CMK (cell line): ENCODE measurements at places on chromosomes 2 and 18.

DNA sequence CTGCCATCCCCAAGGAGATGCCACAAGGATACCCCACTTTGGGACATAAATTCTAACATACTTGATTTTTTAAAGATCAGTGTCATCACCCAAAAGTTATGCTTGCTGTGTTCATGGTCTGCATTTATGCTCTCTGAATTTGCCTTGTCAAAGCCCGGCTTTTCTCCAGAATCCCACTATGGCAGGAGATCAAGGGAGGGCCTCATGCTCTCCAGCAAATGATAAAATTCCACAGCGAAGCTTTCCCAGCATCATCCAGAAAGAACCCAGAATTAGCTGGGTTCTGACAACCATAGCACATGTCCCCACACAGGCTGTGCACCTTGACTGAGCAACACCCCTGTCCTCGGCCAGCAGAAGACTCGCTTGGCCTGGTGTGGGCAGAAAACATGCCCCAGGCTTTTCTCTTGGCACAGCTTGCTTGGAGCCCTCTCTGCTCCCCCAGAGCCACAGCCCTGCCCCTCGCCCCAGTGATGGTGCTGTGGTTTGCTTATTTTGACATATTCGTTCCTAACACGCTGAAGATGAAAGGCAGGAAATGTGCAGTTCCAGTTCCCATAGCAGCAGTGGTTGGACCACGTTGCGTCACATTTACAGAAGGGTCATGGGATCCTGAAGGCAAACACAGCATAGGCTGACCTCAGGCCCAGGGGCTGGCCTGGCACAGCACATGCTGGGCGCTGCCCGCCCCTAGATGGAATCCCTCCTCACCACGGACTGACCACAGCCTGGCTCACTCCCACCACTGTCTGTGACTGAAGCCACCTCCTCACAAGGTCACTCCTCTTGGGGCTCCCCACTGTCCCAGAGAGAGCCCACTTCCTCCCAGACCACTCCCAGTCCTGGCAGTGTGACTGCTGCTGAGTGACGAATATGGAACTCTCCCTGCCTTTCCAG is 14.1 kb upstream of the CHRNA1 start:
- peak; percentile 39 for DNase-seq

GRCh38 chr18:8952769-8953760 is 149.4 kb upstream of the NDUFV2 start:
- no peak for DNase-seq

- no peak for DNase-seq
These were observed 52.0 kb downstream of the PXDN start for GRCh38 chr2:1692342-1692741.

GRCh38 chr2:221629468-221629867 is 57.4 kb upstream of the EPHA4 start:
- no peak for DNase-seq

DNA sequence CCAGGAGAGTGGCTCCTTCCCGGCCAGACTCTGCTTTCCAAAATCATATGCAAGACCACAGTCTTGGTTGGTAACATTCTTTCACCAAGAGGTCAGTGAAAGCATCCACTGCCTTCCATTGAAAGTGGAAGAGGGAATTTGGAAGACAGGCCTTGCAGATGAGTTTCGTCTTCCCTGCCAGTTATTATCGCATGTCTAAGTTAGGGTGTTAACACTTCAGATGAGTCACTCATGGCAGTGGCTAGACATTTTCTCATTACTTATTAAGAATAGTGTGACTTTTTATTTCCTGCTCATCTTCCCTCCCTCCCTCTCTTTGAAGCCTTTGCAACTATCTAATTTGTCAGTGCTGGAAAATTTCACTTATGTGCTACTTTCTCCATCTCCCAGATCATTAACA is 102.9 kb upstream of the EPB41L3 start:
- DNase-seq, result no peak

GRCh38 chr2:218781691-218782527 is at the start of gene CYP27A1:
Gene CYP27A1, plus strand, starts transcription at chr2:218782147. Its CDS starts 36 bp downstream, at chr2:218782183.
- DNase-seq, result no peak

- no peak for DNase-seq
These were observed 59.9 kb downstream of the ABCB11 start for GRCh38 chr2:168971261-168971660.

DNA sequence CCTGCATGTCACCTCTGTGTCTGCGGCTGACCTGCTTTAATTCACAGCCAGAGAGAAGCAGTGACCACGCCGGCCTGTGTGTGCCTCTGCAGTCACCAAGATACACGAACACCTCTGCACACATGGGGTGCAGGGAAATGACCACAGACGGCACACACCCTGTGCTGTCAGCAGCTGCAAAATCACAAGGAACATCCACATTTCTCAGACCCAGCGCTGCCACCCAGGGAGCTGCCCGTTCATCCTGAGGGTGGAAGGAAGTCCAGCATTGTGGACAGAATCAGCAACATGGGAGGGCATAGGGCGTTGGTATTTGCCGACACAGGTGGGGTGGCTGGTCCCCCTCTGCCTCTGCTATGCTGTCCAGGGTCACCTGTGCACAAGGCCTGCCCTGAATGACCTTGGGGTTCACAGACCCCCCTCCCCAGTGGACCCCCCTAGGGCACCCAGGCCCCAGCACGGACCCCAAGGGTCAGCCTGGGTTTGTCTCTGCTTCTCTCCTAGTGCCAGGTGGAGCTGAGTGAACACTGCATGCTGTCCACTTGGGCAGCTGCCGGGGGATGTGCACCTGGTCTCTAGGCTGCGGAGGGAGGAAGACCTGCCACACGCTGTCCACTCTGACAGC is 107.4 kb downstream of the PXDN start:
- DNase-seq, result no peak

- no peak for DNase-seq
These were observed 114.1 kb upstream of the NEDD4L start for GRCh38 chr18:57929922-57930321.

DNA sequence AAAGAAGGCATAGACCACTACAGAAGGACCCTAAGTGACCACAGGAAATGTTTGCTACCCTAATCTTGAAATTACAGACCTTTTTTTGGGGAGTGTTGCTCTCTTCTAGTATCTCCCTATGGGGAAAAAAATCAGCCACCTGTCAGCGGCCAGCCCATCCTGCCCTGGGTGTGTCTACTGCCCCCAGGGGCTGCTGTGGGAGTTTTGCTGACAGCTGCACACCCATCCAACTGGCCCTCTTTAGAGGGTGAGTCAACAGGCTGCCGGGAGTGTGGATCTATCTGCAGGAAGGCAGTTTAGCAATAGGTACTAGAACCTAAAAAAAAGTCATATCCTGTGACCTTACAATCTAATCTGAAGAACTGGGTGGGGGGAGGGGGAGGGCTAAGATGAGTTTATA is 796 bp upstream of the DYSF start:
- peak; percentile 57 for DNase-seq

- no peak for DNase-seq
These were observed 929.9 kb upstream of the FANCL start for GRCh38 chr2:59171019-59171418.

- DNase-seq, result no peak
These were observed 60.3 kb upstream of the GPR45 start for GRCh38 chr2:105181282-105181681.

DNA sequence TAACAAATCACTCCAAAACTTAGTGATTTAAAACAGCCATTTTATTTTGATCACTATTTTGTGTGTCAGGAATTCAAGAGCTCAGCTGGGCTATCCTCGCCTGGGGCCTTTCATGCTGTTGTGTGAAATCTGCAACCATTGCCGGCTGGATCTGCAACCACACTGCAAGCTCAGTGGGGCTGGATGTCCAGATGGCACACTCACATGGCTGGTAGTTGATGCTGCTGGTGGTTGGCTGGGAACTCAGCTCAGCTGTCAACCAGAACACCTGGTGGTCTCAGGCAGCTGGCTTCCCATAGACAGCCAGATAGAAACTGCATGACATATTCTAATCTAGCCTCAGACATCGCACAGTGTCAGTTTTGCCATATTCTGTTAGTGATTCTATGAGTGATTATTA is 30.6 kb upstream of the AP1S3 start:
- DNase-seq, result no peak

DNA sequence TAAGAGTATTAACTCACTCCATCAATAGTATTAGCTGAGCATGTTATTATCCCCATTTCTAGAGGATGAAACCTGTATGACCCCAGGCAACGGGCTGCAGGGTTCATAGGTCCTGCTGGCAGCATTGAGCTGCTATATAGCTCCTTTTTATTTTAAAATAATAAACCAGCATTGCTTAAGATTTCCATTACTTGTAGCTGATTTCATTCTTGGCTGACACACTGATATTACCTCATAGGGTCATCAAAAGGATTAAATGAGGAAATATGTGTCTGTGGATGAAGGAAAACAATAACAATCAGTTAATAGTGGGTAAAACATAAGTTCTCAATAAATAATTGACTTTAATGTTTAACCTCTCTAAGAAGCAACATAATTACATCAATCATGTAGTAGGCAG is 48.3 kb upstream of the NRP2 start:
- no peak for DNase-seq

DNA sequence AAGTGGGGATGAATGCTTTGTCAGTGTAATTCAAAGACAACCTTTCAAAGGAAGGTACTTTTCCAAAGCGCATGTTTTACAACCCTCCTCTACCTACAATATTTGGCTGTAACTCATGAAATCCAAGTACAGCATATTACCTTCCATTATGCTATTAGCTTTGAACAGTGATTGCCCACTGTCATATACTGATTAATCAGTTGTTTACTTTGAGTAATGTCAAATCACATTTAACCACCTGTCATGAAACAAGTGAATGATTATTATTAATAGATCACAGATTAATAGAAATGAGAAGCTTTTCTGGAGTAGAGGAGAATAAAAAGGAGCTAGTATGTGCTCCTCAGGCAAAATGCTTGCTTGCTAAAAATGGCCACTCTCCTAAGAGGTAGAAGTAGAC is 150.5 kb upstream of the SMAD7 start:
- no peak for DNase-seq

GRCh38 chr2:11212645-11213044 is 57.4 kb downstream of the SLC66A3 start:
- no peak for DNase-seq

GRCh38 chr18:37668971-37669747 is 103.6 kb upstream of the CELF4 start:
- DNase-seq, result no peak

DNA sequence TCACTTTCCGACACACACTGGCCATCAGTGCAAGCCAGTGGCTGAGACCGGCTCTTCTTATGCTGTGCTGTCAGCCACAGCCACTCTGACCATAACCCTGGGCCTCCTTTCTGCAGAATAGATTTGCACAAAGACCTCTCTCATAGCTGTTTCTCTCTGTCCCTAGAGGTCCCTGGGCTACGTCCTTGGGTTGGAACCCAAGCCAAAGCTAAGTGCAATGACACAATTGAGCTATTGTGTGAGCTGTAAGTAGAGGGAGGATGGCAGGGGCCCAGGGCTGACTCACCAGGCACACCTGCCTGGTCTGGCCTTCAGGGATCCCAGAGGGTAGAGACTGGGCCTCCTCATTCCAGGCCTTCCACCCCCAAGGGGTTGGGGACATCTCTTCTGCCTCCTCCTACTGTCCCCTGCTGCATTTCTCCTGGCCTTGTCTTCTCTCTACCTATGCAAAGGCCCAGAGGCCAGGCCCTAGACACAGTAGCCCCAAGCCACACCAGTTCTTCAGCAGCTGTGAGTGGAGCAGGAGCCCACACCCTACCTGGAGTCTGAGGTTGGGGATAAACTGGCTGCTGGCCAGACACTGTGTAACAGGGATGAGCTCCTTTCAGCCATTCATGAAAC is 174.6 kb downstream of the NCK2 start:
- DNase-seq, result no peak

DNA sequence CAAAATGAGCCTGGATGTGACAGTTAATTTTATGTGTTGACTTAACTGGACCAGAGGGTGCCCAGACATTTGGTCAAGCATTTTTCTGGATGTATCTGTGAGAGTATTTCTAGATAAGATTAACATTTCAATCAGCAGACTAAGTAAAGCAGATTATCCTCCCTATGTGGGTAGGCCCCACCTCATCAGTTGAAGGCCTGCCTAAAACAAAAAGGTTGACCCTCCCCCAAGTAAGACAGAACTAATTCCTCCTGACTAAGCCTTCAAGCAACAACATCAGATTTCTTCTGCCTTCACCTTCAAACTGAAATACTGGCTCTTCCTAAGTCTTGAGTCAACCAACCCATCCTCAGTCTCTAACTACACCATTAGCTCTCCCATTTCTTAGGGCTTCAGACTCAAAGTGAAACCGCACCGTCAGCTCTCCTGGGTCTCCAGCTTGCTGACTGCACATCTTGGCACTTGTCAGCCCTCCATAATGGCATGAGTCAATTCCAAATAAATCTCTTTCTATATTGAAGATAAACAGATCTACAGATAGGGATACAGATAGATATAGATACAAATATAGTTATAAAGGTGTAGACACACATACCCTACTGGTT is 47.9 kb downstream of the MEMO1 start:
- no peak for DNase-seq
